ENCODE measurements at places on chromosomes 3 and 15. TPM values are rescaled to one million over a fixed set of nuclear protein-coding genes. Genes with fewer than 3 reads are reported as not detected.

The CHRFAM7A gene
- total RNA-seq: 1.9 TPM

GRCh38 chr3:12247411-12247810, 41.5 kb upstream of the PPARG start:
- DNase-seq: no peak

The SLC51B gene
- total RNA-seq: not detected

- DNase-seq: no peak
These were observed 539.5 kb downstream of the NAALADL2 start for GRCh38 chr3:175398676-175399075.

The COL8A1 gene
- total RNA-seq: 5.6 TPM

DNA sequence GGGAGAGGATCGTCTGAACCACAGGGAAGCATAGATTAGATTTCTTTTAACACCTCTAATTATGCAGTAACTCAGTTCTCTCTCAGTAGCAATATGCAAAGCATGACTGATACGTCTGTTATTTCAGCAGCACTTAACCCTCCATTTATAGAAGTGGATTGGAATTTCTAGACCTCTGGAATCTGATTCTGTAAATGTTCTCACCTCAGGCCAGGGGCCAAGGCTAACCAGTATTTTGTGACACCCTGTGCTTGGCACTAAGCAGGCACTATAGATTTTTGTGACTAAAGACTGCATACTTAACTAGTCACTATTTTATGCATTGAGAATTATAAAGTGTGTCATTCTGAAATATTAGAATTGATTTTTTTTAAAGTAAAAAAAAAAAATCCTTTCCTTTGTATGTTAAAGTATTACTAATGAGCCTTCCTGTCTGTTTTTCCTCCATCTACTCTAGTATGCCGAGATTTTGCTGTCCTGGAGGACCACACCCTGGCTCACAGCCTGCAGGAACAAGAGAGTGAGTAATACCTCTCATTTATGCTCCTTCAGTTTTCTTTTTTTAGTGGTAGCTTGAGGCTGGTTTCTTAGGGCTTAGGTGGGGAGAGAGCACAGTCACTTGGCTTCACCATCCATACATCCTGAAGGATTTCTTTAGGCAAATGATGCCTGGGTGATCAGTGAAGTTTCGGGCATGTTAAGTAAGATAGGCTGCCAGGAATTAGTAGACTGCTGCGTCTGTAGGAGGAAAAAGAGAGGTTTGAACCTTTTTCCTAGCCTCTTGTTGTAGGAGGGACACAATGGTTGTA, 26.5 kb upstream of the UTS2B start:
- no peak for DNase-seq

- no peak for DNase-seq
These were observed 361.2 kb downstream of the DIPK2A start for GRCh38 chr3:144332868-144333267.

The ACP3 gene
- 0.44 TPM for total RNA-seq

GRCh38 chr3:194787072-194787471, 101.4 kb downstream of the FAM43A start:
- DNase-seq: no peak

The ITGB5 gene
- total RNA-seq: 55.2 TPM

The MST1 gene
- total RNA-seq: 22.0 TPM

The HIGD2B gene
- not detected for total RNA-seq

The NR1D2 gene
- total RNA-seq: 17.2 TPM

DNA sequence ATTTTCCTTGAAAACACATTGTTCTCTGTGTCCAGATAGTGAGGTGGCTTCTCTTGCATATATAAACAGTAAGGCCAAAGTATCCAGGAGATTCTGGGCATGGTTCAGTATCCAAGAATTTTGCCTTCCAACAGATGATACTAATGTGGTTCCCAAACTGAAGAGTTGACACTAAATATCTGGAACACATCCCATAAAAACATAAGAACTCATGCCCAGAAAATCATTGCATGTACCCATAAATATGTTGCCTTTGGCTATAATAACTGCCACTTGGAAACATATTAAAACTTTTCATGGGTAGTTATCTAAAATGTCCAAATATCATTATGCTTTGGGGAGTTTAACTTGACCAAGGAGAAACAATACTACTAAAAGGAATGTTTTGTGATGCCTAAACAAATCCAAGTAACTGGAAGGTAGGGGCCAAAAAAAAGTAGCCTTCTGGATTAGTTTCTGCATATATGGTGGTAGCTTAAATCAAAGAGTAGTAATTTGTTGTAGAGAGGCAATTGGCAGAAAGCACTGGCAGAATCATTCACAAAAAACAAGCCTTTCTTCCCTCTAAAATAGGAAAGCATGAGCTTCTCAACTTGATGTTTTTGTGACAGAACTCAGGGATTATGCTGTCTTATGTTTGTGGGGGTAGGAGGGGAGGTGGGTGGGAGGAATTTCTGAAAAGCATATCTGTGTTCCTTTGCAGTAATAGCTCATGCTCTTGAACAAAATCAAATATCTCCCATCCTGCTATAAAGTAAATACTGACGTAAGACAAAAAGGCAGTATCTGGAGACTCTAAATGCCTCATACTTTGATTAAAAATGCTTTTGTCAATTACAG, 753.9 kb downstream of the TUSC7 start:
- no peak for DNase-seq

Measured in endothelial cell (in vitro differentiated cells).